ENCODE measurements at places on chromosomes 3 and 15.

DNA sequence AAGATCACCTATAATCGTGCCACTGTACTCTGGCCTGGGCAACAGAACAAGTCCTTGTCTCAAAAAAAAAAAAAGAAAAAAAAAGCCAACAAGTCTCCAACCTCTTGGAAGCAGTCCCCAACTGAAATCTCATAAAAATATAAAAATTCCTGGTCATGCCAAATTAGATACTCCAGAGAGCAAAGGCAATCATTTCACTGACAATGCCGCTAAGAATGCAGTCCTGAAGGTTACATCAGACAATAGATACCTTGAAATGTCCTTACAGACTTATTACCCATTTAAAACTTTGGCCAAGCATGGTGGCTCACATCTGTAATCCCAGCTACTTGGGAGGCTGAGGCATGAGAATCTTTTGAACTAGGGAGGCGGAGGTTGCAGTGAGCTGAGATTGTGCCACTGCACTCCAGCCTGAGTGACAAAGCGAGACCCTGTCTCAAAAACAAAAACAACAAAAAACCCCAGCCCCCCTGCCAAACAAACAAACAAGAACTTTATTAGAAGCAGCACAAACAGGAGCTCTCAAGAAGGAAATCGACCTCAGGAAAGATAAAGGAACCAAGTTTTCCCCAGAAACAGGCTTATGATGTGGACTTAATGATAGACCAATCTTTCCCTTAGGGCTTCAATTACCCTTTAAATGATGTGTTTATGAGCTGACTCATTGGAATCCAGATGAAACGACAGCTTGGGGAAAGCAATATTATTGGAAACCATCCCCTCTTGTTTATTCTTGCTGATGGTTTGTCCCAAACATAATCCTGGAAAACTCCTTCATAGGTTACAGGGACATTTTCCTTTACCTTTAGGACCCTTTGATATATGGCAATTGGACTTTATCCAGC lies 53.1 kb upstream of the XCR1 start:
- DNase-seq = no peak

DNA sequence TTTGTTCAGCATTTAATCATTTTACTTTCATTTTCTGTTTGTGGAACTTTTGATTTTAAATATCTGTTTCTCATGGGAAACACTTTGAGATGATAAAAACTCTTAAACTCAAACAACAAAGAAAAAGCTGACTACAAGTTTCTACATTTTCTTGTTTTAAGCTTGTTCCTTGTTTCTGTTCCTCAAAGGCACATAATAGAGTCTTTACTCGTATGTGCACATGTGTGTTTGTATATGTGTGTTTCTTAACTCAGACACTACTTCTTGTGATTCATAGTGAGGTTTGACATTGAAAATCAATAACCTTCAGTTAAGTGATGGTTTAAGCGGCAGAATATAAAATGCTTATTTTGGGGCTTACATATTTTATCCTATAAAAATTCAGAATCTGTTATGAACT lies 786.7 kb upstream of the EPHA6 start:
- peak; percentile 0 for DNase-seq

- DNase-seq = peak; percentile 26
These were observed 129.5 kb downstream of the THRB start for GRCh38 chr3:24365168-24365567.

- DNase-seq = peak; percentile 73
These were observed 53.8 kb downstream of the SST start for GRCh38 chr3:187616307-187616972.

DNA sequence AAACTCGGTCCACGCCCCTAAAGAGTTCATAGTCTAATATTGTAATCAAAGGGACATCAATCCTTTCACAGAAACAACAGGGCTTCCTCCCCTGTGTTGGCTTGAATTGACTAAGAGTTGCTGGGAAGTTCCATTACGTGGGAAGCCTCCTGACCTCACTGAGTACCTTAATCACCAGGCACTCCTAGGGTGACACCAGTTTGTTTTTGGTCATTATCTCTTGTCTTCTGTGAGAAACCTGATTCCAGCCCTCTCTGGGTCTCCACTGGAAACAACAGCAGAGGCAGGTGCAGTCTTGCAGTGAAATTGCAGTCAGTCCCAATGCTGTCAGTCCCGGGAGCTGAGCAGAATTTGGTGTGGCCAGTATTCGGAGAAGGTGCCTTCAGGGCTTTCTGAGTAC lies 55.4 kb downstream of the BOC start:
- DNase-seq = no peak

DNA sequence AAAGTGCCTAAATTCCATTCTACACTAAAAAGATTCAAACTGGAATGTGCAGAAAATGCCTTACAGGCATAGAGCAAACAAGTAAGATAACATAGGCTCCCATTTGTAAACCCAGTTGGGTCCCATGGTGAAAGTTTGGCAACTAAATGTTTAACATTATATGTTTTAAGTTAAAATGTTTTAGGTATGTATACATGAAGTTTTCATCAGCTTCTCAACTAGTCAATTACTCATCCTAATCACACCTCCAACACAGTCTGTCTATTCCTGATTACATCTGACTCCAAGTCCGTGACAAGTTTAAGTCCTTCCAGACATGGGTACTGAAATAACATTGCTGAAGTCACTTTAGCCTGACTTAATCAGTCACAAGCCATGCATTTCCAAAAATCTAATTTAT lies 25.0 kb downstream of the MYLK start:
- DNase-seq = no peak

DNA sequence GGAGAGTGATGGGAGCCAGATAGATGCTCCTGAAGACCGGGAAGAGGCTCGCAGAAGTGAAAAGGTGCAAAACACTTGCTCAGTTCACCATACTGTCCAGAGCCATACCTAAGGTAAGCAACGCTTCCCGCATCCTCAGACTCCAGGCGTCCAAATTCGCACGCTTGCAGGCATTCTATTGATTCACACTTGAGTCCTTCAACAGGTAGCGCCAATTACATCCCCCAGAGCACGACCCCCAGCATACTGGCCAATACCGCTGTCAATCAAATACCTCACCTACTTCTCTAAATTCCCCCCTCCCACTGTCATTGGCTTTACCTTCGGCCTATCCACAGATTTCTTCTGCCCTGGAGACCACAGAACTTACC lies 361 bp upstream of the STXBP5L start:
- DNase-seq = no peak

DNA sequence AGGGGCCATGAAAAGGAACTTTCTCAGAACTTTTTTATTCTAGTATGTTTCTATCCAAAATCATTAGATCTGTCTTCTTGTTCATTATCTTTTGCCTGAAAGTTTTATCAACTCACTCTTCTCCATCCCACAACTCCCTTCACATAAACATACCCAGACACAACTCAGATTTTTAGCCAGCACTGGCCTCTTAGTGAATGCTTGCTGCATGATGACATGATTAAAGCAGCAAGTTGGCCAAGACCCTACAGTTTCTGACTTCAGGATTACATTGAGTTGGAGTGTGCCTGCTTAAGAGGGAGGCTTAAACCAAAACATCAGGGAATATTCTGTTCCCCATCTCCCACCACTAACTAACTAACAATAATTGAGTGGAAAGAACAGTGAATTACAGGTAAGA lies 38.1 kb downstream of the PLSCR2 start:
- DNase-seq = no peak

DNA sequence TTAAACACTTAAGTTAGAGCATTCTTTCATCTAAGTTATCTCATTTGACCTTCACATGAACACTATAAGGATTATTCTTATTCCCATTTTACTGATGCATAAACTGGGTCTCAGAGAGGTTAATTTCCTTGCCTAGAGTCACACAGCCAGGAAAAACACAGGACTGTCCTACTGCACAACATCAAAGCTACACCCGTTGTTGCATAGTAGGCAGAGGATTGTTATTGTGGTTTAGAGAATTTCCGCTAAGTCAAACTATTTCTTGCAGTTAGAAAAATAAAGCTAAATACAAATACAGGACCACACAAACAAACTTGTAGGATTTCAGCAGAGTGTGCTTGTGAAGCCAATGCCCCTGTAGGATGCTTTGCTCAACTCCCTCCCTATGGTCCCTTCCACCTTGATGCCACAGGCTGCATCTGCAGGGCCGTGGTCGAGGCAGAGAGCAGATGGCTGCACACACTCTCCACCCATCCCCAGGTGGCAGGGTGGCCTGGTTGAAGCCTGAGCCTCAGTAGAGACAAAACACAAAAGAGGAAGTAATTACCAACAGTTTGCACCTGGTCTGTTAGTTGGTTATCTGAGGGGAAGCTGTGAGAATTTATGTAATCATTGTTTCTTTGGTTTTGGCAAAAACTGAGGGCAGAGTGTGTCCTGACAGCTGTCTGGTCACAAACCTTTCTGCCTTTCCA lies 41.1 kb upstream of the SKOR1 start:
- no peak for DNase-seq

DNA sequence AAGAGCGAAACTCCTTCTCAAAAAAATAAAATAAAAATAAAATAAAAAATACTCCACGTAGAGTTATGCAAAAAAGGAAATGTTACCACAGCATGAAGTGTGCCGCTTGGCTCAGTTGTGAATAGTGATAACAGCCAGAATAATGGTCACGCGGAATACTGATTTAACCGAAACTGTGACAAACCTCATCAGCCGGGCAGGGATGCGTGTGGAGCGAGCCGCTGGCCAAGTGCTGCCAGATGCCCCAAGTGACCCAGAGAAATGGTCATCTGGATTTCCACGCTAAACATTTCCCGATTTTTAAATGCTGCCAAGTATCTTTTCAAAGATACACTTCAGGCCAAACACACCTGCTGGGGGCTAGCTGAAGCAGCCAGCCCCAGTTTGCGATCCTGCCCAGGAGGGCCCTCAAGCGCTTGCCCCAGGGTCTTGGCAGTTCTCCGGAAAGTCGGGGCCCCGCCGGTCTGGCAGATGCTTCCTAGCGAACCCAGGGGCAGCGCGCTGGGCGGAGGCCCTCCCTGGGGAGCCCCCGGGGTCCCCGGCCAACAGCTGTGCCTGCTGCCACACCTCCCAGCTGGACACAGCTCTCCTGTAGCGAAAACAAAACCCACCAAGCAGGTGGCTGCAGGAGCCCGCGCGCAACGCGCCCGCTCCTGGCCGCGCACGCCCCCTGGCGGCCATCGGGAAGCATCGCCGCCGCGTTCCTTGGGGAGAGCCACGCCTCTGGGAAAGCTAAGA lies 35.1 kb downstream of the CMTM6 start:
- DNase-seq = peak; percentile 80

DNA sequence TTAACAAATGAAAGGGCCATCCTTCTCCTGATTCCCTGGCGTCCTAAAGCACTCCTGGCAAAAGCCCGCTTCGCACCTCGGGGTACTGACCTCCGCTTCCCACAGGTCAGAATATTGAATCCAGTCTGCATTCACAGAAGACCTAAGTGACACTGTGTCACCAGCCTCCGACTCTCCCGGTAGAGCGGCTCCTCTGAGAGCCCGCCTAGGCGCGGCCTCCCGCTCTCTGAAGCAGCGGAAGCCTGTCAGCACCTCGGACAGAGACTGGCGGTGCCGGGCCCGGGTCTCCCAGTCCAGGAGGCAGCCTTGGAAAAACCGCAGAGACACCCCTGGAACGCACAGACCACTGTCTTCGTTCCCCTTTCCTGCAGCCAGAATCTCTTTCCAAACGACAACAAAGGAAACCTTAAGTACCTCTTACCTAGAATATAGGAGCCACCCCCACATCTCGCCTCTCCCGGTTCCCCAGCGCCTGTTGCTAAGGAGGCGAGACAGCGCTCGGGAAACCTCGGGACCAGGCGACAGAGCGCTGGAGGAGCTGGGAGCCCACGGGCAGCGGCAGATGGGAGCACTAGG lies 1.2 kb downstream of the GABRB3 start:
- DNase-seq = no peak

- DNase-seq = no peak
These were observed 956 bp downstream of the FGF12 start for GRCh38 chr3:192726385-192726784.

DNA sequence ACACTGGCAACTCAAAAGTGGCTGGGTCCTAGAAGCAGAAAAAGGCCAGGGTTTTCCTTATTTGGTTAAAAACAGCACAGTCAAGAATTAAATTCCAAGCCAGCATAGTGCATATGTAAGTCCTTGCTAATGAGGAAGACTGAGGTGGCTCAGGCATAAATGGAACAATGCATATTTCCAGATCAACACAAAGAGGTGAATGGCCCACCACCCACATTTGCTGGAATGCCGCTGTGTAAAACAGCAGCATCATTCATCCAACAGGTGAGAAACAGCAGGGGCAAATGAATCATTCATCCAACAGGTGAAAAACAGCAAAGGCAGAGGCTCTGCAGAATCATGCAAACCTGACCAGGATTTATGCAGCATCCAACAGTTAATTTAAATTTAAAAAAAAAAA lies 32.9 kb downstream of the GPR176 start:
- no peak for DNase-seq

DNA sequence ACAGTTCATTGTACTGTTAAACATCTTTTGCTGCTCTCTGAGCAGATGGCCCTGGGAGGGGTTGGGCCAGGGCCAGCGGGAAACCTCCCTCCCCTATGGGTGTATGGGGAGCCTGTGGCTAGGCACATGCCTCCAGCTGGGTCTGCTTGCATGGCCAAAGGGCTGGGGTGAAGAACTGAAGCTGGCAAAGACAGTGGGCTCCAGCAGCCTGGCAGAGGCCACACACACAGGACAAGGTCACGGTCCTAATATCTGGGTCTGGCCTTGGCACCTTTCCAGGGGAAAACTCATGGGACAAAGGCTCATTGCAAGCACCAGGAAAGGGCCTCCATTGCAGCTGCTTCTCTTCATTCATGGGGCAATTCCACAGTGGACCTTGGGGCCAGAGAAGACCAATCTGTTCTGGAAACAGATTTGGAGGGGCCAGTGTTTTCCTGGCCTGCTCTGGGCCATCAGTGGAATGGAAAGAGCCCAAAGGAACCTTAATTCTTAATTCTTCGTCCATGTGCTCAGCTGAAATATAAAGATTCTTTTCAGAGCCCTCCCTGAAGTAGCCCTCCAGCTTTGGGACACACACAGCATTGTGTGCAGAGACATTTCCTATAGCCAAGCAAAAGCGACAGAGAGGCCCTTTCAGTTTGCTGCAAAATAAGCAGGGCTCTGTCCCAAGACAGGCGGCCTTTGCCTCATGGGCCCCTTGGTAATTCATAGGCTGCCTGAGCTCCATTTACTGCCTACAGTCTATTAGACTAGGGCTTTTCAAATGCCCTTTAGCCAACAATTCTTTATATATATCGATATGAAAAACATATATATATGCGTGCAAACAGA lies 11.3 kb upstream of the LIMD1 start:
- DNase-seq = no peak

DNA sequence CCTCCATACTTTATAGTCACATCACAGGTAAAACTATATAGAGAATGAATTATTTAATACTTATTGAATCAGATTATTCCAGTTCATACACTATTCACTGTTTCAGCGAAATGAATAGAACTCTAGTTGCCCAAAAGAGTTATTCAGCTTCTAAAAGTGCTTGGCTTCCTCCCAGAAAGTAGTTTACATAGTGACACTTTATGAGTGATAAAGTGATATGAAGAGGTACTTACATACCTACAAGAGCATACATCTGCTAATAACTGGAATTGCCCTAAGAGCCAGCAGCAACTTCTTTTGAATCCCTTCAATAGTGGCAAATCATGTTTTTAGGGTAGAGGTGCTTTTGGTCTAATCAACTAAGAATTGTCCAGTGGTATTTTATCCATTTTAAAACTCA lies 635.1 kb upstream of the AGTR1 start:
- no peak for DNase-seq

GRCh38 chr3:130342821-130343661 lies 2.4 kb upstream of the COL6A5 start:
- DNase-seq = no peak
